ENCODE measurements at places on chromosomes 4 and X.

DNA sequence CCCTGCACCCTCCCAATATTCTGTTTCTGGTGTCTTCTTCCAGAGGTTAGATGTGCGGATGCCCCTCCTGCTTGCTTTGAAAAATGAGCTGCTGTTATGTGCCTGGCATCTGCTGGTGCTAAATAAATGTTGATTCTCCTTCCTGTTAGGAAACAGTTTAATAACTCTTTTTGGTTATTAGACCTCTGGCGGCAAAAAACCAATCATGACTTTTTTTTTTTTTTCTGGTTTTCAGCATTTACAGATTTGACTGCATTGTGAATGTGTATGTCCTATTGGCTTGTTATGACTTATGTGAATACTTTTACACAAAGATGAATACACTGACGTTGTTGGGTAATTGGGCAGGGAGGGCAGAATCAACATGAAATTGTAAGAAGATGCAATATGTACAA is 13.6 kb upstream of the TMEM156 start:
- DNase-seq: no peak

DNA sequence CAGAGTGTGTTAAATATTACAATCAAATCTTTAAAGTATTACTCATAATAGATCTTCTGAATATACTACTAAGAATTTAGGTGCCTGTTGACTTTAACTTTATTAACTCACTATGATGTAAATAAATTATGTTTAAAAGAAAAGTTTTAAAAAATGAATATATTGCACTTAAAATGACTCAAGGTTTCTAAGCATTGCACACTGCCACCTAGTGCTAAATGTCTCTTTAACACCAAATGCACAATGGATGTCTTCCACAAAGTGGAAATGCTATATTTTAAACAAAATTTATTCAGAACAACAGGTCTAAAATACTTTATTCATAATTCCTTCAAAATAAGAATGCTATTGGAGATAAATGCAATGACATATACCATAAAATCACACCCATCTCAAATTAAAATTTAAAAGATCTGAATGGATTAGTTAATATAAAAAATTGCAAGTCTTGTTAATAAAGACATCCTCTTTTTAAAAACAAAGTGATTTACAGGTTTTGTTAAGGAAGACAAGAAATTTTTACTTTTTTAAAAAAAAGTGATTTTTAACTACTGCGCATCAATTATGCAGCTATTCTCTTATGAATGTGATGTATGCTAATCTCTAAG is 5.5 kb downstream of the INPP4B start:
- DNase-seq: no peak

- peak; percentile 52 for DNase-seq
Measured at GRCh38 chrX:128975745-128976144, 547.5 kb downstream of the SMARCA1 start.

- no peak for DNase-seq
Measured at GRCh38 chrX:113412106-113412505, 571.5 kb upstream of the AMOT start.

DNA sequence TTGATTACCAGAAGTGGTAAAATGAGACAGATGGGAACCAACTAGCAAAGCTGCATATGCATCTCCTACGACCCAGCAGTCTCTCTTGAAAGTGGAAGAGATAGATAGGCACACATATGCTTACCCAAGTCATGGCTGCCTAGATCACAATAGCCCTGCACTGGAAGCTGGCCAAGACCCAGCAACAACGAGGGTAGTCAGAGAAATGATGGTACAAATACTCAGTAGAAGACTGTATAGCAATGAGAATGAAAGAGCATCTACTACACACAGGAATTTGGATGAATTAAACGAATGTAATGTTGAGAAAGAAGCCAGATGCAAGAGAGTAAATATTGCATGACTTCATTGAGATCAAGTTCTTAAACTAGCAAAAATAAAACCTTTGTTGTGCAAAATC is 100.3 kb upstream of the FAT1 start:
- DNase-seq: no peak

GRCh38 chr4:38568768-38569167 is 95.2 kb upstream of the KLF3 start:
- no peak for DNase-seq

DNA sequence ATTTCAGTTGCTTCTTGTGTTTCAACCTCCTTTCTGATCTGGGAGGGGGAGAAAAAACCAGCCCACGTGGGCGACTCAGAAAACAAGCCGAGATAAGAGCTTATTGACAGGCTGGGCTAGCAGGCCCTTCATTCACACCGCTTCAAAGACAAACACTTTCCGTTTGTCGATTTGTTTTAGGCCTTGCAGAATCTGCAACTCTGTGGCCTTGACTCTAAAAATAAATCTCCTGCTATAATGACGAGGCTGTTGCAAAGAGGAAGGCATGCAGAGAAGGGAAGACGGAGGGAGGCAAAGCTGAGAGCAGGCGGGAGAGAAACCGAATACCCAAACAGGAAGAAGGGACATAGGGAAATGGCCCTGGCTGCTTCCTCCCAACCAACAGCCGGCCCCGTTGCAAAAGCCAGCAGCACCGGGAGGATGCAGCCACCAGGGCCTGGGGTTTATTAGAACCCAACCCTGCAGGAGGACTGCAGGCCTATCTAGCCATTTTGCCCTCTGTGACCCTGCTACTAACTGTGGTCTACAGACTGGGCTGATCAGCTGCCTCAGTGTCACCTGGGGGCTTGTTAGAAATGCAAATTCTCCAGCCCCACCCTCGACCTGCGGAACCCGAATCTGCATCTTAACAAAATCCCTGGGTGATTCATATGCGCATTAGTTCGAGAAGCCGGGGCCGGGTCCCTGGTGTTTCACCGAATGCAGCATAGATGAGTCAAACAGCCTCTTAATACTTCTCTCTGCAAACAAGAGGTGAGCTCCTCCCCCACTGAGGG is 325.5 kb downstream of the BCOR start:
- DNase-seq: peak; percentile 25

All from DMS153 (cell line).